ENCODE measurements at places on chromosomes 7 and 10.

DNA sequence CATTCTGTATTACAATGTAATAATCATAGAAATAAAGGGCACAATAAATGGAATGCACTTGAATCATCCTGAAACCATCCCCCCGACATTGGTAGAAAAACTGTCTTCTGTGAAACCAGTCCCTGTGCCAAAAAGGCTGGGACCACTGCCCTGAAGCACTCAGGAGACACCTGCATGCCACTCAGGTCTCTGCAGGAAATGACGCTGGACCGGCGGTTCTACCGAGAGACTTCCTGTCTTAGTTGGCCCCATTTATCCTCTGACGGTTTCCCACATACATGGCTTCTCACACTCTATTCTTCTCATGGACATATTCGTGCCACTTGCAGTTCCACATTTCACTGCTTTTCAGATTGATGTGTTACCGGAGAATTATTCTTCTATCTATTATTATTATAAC lies 617.5 kb downstream of the SDK1 start:
- DNase-seq: no peak

- peak; percentile 86 for DNase-seq
Observed at GRCh38 chr7:151113344-151114150, 27.3 kb downstream of the AGAP3 start.

- no peak for DNase-seq
Observed at GRCh38 chr7:39554583-39555165, 11.5 kb upstream of the YAE1 start.

- no peak for DNase-seq
Observed at GRCh38 chr10:12482587-12482986, 133.2 kb downstream of the CAMK1D start.

DNA sequence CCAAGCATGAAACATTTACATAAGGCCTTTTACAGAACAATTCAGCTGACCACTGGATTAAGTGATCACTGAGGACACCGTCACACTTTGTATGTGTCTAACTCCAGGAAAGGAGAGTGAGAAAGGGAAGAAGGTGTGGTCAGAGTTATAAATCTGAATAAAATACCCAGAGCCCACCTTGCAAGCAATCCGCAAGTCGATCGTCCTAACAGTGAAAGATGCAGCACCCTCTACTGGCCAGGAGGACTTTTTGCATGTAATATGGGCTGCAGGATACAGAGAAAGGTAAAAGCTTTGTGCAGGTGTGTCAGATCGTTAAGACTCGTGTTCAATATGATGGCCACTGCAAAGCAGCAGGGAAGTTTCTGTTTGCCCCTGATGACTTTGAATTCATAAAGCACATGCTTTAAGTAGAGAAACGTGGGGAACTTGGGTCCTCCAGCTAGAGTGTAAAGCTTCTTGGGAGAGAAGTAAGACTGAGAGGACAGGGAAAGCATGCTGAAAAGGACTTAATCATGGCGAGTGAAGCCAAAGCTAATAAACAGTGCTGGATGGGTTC lies 68.5 kb upstream of the BMPER start:
- DNase-seq: no peak

DNA sequence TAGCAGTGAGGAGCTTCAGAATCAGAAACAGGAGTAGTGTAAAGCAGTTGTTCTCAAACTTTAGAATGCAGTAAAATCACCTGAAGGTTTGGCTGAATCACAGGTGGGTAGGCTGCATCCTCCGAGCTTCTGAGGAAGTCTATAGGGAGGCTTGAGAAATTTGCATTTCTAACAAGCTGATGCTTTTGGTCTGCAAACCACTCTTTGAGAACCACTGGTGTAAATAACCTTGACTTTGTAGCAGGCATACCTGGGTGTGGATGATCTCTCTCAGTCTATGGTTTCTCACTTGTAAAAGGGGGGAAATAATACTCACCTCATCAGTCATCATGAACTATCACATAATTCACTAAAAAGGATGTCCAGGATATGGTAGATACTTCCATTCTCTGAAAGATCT lies 118.1 kb downstream of the SRI start:
- DNase-seq: no peak

DNA sequence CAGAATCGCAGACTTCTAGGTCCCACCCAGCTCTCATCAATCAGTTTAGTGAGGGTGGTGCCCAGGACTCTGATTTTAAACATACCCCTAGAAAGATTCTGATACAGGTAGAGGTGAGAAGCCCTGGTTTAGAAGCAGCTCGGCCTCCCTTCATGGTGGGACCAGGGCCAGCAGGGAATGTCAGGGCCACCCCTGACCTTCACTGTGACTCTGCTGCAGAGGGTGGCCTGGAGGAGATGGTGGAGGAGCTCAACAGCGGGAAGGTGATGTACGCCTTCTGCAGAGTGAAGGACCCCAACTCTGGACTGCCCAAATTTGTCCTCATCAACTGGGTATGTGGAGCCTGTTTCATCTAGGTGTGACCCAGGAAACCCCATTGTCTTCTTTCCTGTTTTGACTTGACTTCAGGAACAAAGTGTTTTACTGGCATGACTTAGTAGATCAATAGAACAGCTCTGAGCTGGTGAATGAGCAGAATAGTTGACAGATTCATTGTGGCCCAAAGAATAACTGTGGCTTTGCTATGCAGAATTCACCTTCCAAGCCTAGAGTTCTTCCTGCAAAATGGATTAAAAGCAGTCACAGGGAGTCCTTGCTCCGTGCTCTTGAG lies 7.2 kb downstream of the DBNL start:
- no peak for DNase-seq

DNA sequence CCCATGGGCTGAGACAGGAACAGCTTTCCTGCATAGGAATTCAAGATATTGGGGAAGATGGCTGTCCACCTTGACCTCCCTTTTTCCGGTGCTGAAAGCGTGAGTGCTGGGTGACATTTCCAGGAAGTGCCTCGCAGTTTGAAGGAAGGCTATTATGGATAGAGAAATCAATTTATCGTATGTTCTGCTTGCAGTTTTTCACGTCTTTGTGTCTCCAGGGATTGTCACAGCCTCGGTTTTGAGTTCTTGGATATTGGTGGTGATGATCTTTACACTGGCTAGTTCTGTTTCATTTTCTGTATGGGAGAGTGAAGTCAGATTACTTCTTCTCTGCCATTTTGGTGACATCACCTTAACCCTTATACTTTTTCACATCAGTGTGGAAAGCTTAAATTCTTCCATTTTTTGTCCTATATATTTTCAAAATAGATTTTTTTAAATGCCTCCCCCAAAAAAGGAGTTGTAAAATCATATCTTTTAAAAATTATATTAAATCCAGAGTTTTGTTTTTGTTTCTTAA lies 102.5 kb upstream of the APBB1IP start:
- DNase-seq: no peak

- no peak for DNase-seq
Observed at GRCh38 chr7:151773797-151774196, 103.1 kb downstream of the PRKAG2 start.

DNA sequence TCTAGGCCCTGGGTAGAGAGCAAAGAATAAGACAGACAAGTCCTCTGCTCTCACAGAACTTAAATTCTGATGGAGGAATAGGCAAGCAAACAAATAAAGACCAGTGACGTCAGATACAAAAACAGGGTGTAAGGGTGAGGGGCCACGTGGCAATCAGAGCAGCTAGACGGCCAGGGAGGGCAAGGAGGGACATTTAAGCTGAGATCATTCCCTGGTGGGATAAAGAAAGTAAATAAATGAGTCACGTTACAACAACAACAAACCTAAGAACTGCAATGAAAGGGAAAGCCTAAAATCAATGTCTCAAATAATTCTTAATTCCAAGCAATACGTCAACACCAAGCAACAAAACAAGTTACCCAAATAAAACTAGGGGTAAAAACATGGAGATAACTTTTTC lies 21.8 kb downstream of the STN1 start:
- DNase-seq: no peak

GRCh38 chr10:21173802-21174714 lies 276.9 kb upstream of the NEBL start:
- DNase-seq: no peak

DNA sequence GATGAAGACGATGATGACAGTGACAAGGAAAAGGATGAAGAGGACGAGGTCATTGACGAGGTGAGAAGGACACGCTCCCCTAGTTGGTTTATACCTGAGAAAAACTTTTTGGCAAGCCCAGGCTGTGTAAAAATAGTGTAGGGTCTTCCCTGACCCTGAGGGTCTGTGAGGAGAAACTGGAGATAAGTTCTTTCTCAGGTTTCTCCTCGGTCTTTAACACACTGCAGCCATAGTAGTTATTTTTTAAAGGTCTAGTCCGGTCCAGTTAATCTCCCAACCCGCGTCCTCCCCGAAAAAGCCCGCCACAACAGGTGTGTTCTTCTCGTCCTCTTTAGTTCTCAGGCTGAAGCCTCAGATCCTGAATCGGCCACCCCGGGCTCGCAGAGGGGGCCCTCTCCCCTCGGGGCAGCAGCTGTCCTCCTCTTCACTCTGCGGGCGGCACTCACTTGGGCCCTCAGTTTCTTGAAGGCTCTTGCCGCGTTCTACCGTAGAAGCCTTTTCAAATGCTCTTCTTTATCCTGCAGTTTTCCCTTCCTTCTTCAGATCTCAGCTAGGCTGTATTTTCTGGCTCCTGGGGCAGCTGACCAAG lies 411 bp downstream of the BCCIP start:
- DNase-seq: no peak

DNA sequence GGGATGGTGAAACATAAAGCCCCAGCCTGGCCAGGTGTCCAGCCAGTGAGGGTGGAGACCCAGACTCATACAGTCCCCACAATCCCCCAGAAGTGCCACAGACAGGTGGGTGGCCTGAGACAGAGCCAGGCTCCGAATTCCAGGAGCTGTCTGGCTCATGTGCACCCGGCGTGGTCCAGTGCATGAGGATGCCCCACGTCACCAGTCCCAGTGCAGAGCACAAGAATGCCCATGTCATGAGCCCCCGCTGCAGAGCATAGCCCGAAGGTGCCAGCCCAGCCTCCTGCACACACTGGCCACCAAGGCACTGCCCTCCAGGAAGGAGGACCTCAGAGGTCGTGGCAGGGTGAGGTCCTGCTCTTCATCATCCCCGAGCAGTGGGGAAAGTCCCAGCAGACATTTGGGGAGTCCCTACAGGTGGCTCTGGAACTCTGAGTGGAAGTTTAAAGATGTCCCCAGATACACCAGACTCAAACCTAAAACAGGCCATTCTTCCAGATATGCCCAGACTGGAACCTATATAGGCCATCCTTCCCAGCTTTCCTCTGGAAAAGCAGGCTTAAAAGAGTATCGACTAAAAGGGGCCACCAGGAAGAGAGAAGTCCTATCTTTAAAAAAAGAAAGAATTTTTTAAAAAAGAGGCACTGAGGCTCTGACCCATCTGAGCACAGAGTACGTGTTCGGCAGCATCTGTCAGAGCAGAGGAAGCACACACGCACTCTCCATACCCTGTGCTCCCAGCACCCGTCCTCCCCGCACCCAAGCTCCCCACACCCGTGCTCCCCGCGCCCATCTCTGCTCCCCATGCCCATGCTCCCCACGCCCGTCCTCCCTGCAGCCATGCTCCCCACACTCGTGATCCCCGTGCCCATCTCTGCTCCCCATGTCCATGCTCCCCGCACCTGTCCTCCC lies 11.5 kb downstream of the DIP2C start:
- DNase-seq: no peak

- peak; percentile 65 for DNase-seq
Observed at GRCh38 chr10:25867321-25867720, 66.7 kb upstream of the MYO3A start.

DNA sequence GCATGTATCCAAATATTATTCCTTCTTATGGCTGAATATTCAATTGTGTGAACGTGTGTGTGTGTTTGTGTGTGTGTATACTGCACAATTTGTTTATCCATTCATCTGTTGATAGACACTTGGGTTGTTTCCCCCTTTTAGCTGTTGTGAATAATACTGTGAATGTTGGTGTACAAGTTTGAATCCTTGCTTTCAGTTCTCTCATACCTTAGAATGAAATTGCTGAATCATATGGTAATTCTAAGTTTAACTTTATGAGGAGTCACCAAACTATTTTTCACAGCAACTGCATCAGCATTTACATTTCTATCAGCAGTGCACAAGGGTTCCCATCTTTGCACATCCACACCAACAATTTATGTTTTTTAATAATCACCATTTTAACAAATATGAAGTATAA lies 86.9 kb upstream of the GATAD1 start:
- DNase-seq: no peak

Data from retinal pigment epithelial cell (primary cell).